ENCODE measurements at places on chromosomes 1 and 21.
A peak's percentile ranks its signal among the peaks of the same experiment; 100 is the strongest.

GRCh38 chr1:17725084-17725719 lies 29.9 kb upstream of the ACTL8 start:
- no peaks in the 10 kb centered on the region for H3K4me1 ChIP-seq
- no peak for DNase-seq
- H3K4me3 ChIP-seq: no peak overlapping the region
- H3K36me3 ChIP-seq: no peaks in the 10 kb centered on the region

- H3K4me3 ChIP-seq: no peak overlapping the region
- peaks cover 33% of the 10 kb centered on the region for H3K4me1 ChIP-seq
- H3K36me3 ChIP-seq: peaks cover 20% of the 10 kb centered on the region
These were observed 3.8 kb downstream of the ZNF672 start for GRCh38 chr1:248841702-248842395.

- peaks cover 7% of the 10 kb centered on the region for H3K4me1 ChIP-seq
- DNase-seq: no peak
- peaks cover 14% of the 10 kb centered on the region for H3K36me3 ChIP-seq
- no peak overlapping the region for H3K4me3 ChIP-seq
- no peaks in the 10 kb centered on the region for H3K27me3 ChIP-seq
These were observed 12.5 kb downstream of the SMIM12 start for GRCh38 chr1:34847094-34847493.

- peaks cover 26% of the 10 kb centered on the region for H3K4me1 ChIP-seq
- H3K36me3 ChIP-seq: no peaks in the 10 kb centered on the region
- H3K27ac ChIP-seq: peak overlapping the region; percentile 98
These were observed 10.5 kb upstream of the SPEN start for GRCh38 chr1:15836772-15837669.

DNA sequence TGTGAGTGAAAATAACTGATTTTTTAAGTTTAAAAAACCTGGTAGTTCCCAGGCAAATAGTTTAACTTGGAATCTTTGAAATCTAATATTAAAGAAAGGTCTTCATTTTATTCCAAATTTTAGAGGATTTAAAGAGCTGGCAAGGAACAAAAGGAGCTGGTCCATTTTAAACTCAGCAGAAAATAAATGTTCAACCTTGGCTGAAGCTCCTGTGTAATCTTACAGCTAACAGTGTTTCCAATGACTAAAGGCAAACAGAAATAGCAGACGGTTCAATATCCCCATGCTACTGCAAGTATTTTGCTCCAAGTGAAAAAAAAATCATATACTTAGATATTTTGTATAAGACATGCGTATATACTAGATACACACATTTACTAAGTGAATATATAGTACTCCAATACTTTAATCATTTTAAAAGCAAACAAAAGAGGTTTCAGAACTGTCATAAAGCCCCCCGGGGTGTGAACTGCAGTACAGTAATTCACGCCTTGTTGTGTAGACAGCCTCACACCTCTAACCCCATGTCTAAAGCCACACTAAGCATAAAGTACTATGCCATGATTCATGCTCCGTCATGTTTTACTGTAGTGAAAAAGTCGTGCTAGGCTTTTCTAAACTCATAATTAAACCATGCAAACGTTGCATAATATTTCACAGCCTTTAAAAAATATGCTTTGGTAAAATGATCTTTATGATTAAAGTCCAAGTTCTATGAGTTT lies 132.2 kb downstream of the CLIC6 start:
- no peak overlapping the region for H3K4me3 ChIP-seq
- H3K36me3 ChIP-seq: peaks cover 39% of the 10 kb centered on the region
- H3K27me3 ChIP-seq: no peaks in the 10 kb centered on the region
- H3K27ac ChIP-seq: no peak overlapping the region
- peaks cover 18% of the 10 kb centered on the region for H3K4me1 ChIP-seq

DNA sequence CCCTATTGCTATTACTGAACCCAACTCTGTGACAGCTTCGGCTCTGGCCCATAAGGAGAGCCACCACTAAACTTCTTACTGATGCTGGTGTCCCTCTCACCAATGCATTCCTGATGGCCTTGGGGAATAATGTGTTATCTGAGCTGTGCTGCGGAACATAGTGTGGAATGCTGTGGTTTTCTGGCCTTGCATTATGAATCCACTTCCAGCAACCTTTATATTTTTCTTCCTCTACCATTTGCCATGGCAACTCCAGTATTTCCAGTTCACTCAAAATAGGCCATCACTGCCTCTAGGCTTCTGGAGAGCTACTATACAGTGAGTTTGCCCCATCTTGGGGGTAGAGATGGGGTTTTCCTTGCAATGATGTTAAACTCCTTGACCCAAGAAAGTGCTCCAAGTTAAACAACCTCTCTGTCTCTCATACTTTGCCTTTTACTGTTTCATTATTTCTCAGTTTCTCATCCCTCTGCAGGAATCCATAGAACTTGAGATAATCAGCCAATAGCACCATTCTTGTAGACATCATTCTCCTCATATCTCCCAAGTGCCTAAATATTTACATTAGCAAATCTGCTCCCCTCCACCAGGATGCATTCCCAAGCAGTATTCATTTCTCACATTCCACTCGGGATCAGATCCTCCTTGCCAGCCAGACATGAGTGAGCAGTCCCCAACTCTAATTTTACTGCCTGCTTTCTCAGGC lies 11.1 kb upstream of the RAVER2 start:
- H3K36me3 ChIP-seq: no peaks in the 10 kb centered on the region
- no peaks in the 10 kb centered on the region for H3K27me3 ChIP-seq
- H3K27ac ChIP-seq: no peak overlapping the region
- H3K4me1 ChIP-seq: no peaks in the 10 kb centered on the region

- H3K27ac ChIP-seq: no peak overlapping the region
- no peak for DNase-seq
- peaks cover 19% of the 10 kb centered on the region for H3K27me3 ChIP-seq
- H3K36me3 ChIP-seq: no peaks in the 10 kb centered on the region
These were observed 4.4 kb downstream of the SELENON start for GRCh38 chr1:25804244-25804963.

- H3K27ac ChIP-seq: no peak overlapping the region
- DNase-seq: no peak
- H3K4me1 ChIP-seq: peaks cover 2% of the 10 kb centered on the region
- H3K4me3 ChIP-seq: no peak overlapping the region
These were observed 27.2 kb upstream of the BCL10 start for GRCh38 chr1:85303440-85304162.

DNA sequence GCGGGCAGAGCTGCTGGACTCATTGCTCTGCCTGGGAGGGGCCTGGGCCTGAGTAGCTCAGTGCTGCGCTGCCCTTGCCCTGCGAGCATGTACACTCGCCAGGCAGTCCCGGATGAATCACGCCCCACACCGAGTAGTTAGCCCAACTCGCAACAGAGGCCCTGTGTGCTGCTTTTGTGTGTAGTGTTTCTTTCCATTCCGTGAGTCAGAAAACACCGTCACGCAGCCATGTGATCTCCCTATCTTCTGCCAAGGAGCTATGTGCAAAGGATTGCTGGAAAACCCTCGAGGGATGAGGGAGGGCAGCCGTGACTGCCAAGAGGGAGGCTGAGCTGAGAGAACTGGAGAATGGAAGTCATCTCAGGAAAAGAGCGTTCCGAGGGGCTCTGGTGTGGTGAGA lies 37.3 kb downstream of the NENF start:
- no peaks in the 10 kb centered on the region for H3K36me3 ChIP-seq
- peaks cover 10% of the 10 kb centered on the region for H3K4me1 ChIP-seq
- H3K4me3 ChIP-seq: no peak overlapping the region
- no peak overlapping the region for H3K27ac ChIP-seq
- no peak for DNase-seq
- H3K27me3 ChIP-seq: peaks cover 29% of the 10 kb centered on the region

GRCh38 chr1:36982709-36983108 lies 51.6 kb downstream of the GRIK3 start:
- no peaks in the 10 kb centered on the region for H3K4me1 ChIP-seq
- H3K36me3 ChIP-seq: no peaks in the 10 kb centered on the region
- H3K27me3 ChIP-seq: peaks cover 7% of the 10 kb centered on the region
- no peak overlapping the region for H3K4me3 ChIP-seq
- no peak overlapping the region for H3K27ac ChIP-seq
- DNase-seq: no peak

- peaks cover 24% of the 10 kb centered on the region for H3K36me3 ChIP-seq
- no peak overlapping the region for H3K27ac ChIP-seq
- H3K4me3 ChIP-seq: no peak overlapping the region
- DNase-seq: no peak
- H3K27me3 ChIP-seq: no peaks in the 10 kb centered on the region
These were observed 82.1 kb upstream of the KIF1B start for GRCh38 chr1:10128101-10128765.

GRCh38 chr1:245248231-245248731 lies 93.5 kb downstream of the KIF26B start:
- H3K27me3 ChIP-seq: no peaks in the 10 kb centered on the region
- H3K27ac ChIP-seq: no peak overlapping the region
- H3K4me1 ChIP-seq: no peaks in the 10 kb centered on the region

GRCh38 chr1:235075048-235075776 lies 53.4 kb downstream of the TOMM20 start:
- H3K4me1 ChIP-seq: peaks cover 31% of the 10 kb centered on the region
- H3K27me3 ChIP-seq: peaks cover 4% of the 10 kb centered on the region
- H3K27ac ChIP-seq: peak overlapping the region; percentile 8
- H3K36me3 ChIP-seq: no peaks in the 10 kb centered on the region

DNA sequence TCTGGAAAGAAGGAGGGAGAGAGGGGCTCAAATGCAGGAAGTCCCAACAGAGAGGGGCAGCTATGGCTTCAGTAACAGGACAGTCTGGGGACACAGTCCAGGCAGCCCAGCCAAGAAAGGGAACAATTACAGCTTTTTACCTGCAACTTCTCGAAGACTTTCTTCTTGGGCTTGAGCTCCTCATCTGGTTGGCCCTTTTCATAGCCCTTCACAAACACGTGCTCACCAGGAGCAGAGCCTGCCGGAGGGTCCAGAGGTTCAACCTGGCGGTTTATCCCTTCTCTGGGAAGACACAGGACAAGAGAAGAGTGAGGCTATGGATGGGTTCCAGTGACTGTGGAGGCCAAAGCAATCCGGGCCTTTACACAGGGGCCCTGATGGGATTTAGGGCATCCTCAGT lies 37.9 kb downstream of the YARS1 start:
- peaks cover 4% of the 10 kb centered on the region for H3K4me1 ChIP-seq
- H3K27ac ChIP-seq: peak overlapping the region; percentile 33
- H3K4me3 ChIP-seq: no peak overlapping the region
- peaks cover 63% of the 10 kb centered on the region for H3K36me3 ChIP-seq
- DNase-seq: no peak
- H3K27me3 ChIP-seq: no peaks in the 10 kb centered on the region

DNA sequence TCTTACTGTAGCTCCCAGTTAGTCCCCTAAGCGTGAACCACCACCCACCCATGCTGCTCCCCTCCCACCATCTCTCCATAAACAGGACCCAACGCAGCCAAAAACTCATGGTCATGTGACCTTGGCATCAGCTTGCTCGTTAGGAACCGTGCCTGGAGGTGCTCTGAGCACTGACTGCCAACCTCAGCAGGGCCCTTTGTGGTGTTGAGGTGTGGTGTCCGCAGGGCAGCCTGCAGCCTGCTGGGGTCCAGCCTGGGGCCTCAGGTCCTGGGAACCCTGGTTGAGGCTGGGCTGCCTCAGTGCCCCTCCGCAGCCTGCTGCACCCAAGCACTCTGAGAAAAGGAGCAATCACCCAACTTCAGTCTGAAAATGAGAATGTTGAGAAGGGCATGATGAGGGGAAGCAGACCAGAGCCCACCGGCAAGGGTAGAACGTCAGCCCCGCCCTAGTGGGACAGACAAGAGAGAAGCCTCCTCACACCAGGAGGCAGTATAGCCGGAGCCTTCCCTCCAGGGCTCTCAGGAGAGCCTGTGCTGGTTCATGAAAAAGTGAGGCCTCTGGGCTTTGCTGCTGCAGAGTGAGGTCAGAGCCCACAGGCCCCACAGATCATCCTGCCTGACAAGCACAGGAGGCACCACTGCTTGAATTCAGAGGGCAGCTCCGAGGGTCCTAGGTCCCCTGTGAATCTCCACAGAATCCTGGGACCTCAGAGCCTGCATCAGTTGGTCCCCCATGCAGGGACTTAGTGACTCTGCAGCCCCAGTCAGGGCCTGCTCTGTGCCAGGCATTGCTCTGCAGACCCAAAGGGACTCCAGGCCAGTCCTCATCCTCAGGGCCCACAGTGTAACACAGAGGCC lies 4.9 kb upstream of the COL6A2 start:
- peak; percentile 15 for DNase-seq
- H3K36me3 ChIP-seq: peaks cover 1% of the 10 kb centered on the region
- H3K27me3 ChIP-seq: peaks cover 27% of the 10 kb centered on the region
- no peak overlapping the region for H3K27ac ChIP-seq
- H3K4me3 ChIP-seq: no peak overlapping the region

GRCh38 chr1:192954705-192955265 lies 104.4 kb downstream of the UCHL5 start:
- H3K27ac ChIP-seq: no peak overlapping the region
- H3K4me3 ChIP-seq: no peak overlapping the region
- no peak for DNase-seq
- no peaks in the 10 kb centered on the region for H3K36me3 ChIP-seq
- no peaks in the 10 kb centered on the region for H3K4me1 ChIP-seq

DNA sequence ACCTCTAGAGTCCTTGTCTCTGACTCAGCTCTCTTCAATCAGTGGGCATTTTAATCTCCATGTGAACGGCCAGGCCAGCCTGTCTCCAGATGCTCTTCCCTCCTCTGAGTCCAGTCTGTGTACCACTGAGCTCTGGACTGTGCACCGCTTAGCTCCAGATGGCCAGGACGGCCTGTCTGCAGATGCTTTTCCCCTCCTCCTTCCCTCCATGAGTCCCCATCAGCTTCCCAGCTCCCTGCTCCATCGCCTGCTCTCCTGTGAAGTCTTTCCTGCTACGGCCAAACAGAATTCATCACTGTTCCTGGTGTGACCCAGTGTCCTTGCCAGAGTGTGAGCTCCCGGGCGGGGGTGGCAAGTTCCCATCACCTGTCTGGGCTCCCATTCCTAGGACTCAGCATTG lies 42.0 kb downstream of the STUM start:
- no peak overlapping the region for H3K4me3 ChIP-seq
- no peak overlapping the region for H3K27ac ChIP-seq
- H3K27me3 ChIP-seq: peaks cover 32% of the 10 kb centered on the region
- no peaks in the 10 kb centered on the region for H3K4me1 ChIP-seq
- no peaks in the 10 kb centered on the region for H3K36me3 ChIP-seq

DNA sequence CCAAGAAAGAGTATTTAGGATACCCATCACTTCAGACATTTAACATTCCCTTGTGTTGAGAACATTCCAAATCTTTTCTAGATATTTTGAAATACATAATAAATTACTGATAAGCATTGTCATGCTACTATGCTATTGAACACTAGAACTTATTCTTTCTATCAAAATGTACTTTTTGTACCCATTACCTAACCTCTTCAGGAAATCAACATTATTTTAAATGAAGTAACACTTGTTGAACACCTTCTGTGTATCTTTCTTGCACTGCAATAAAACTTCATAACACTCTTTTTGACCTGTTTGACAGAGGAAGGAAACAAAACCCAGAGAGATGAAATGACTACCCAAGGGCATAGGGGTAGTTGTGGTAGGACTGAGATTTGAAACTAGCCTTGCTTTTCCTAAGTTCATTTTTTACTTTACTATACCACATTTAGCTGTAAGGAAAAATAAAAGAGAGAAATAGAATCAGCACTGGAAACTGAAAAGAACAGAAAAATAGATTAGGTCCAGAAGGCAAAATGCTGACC lies 99.4 kb downstream of the UCHL5 start:
- no peak overlapping the region for H3K4me3 ChIP-seq
- no peaks in the 10 kb centered on the region for H3K4me1 ChIP-seq
- H3K27me3 ChIP-seq: no peaks in the 10 kb centered on the region

GRCh38 chr1:30469426-30469825 lies 254.0 kb downstream of the MATN1 start:
- peaks cover 4% of the 10 kb centered on the region for H3K27me3 ChIP-seq
- H3K36me3 ChIP-seq: no peaks in the 10 kb centered on the region
- no peaks in the 10 kb centered on the region for H3K4me1 ChIP-seq
- no peak overlapping the region for H3K27ac ChIP-seq
- no peak for DNase-seq
- H3K4me3 ChIP-seq: no peak overlapping the region
